ENCODE measurements at places on chromosomes 13 and 19. TPM values are rescaled to one million over a fixed set of nuclear protein-coding genes. Genes with fewer than 3 reads are reported as not detected.

The NAPA gene
- 114 TPM for total RNA-seq

The TMIGD2 gene
- total RNA-seq: 0.23 TPM

The TMEM86B gene
- total RNA-seq: 0.93 TPM

The OR7A5 gene
- not detected for total RNA-seq

The ZNF571 gene
- total RNA-seq: 0.77 TPM

The FUT3 gene
- not detected for total RNA-seq

The LGALS7B gene
- not detected for total RNA-seq

The PDX1 gene
- total RNA-seq: not detected

The SERTAD3 gene
- total RNA-seq: 35.2 TPM

The KLF1 gene
- not detected for total RNA-seq

Measured in pericardium fibroblast (primary cell).